ENCODE measurements at places on chromosomes 2 and 18.

DNA sequence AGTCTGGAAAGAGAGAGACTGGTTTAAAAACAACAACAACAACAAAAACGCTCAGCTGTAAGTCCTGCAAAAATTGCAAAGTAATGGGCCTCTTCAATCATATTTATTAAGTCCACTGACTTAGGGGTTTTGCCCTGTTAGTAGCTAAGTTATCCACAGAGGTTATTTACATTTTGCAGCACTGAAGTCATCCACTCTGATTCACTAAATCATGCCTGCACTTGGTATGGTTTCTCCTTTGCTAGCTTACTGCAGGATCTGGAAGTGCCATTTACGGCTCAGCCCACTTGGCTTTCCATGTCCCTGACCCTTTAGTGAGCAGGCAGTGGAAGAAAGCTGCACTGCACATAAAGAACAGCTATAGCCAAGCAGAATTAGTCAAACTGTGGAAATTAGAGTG, 484.4 kb downstream of the NRXN1 start:
- DNase-seq: no peak

DNA sequence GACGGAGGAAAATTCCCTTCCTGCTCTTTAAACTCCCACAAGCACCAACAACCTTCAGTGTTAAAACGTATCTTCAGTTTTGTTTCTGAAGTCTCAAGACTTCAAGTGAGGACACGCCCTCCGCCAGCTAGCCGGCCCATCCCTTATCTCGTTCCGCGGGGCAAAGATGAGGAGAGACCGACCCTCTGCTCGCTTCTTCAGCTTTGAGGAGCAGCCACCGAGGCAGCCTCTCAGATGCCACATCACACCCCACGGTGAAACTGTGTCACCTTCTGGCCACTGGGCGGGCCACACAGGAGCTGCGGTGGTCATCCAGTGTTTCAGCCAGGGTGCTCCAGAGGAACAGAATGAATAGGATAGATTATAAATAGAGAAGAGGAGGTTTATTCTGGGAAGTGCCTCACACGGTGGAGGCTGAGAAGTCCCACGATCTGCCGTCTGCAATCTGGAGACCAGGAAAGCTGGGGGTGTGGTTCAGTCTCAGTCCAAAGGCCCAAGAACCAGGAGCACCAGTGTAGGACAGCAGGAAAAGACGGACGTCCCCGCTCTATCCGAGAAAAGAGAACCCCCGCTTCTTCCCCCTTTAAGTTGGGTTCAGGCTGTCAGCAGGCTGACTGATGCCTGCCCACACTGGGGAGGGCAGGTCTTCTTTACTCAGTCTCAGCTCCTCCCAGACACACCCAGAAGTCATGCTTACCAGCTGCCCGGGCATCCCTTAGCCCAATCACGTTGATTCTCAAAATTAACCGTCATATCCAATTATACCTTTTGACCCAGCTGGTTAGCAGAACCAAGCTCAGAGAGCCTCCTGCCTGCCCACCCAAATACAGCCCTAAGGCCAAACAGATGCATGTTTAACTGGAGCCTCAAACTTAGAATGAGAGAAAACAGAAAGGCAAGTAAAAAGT, 399.7 kb upstream of the ID2 start:
- DNase-seq: no peak

DNA sequence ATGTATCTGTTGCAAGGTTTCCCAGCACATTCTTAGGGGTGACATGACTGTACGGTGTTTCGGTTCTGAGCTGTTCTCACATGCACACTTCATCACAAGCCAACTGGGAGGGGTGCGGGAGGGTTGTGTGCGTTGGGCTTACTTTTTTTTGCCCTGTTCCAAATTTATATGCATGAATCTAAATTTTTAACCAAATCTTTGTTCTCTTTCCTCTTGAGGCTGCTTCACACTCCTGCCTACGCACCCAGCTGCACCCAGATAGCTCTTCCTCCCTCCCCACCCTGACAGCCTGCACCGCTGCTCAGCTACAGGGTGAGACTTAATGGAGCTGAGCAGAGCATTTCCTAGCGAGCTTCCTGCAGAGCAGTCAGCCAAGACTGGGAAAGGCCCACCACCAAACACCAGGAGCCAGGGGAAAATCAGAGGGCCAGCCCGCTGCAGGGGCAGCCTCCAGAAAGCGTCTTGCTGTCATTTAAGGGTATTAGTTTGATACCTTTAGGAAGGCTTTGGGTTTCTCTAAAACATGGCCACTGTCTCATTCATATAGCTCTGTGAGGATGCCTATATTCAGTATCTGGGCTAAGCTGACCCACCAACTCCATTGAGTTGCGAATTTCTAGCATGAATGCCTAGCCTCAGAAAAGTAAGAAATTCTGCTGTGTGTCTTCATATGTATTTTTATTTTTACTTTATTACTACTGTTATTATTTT, 84.5 kb downstream of the POU3F3 start:
- no peak for DNase-seq

DNA sequence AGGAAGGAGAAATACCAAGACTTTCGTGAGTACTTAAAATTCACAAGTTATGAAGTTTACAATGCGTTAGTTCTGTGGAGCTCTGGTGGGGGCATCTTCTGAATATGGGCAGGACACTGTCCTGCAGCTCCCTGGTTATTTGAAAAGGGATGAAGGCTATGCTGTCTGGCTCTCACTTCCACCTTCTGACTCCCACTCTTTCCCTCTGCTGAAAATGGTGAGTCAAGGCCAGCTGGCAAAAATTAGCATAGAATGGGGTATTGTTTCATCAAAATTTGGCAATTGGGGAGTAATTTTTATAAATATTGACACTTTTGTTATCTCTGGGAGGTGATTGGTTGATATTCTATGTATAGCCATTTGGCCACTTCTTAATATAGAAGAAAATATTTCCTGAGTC, 177.4 kb downstream of the PARD3B start:
- no peak for DNase-seq

- DNase-seq: no peak
Observed at GRCh38 chr2:234425639-234426603, 71.0 kb downstream of the ARL4C start.

DNA sequence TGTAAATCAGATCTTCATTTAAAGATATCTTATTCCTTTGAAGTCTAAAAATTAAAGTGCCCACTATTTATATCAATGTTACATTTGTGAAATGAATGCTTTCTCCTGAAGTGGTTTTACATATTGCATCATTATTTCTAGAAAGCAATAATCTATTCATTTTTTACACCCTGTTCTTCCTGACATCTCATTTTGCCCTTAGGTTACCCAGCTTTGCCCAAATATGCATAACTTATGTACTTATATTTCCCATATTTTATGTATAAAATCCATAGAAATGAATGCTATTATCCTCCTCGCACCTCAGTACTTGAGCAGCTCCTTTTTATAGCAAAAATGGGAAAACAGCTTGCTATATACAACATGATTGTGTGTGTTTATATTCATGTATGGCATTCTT, 396.5 kb upstream of the DSEL start:
- DNase-seq: no peak

Data from fibroblast of the conjunctiva (primary cell).